ENCODE measurements at places on chromosomes 1 and 21.

DNA sequence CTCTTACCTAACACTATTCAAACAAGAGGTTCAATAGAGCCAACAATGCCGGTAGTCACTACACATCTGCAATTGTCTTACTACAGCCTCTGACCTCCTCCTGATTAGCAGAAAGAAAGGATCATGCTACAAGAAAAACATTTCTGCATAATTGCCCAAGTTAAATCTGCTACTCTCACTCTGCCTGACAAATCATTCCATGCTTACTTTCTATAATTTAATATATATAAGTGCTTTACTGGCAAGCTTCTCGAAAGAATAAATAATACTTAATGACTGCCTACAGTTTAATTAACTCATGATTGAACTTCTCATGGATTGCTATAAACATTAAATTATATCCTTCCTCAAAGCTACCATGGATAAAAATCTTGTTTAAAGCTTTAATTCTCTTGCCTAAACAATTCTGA, 156.0 kb downstream of the SLC45A1 start:
- DNase-seq: no peak

DNA sequence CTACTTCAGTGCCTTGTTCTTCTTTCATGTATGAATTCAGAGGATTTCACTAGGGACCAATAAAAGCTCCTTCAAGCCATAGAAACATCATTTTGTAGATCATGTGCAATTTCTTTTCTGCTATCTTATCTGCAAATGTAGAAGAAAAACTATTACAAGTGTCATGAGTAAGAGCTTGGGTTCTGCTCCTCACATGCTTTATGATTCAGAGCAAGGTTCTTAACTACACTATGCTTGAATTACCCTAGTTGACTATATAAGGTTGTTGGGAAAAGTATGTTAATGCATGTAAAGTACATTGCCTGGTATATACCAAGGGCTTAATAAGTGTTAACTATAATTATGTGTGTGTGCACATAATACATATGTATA, 91.4 kb upstream of the S1PR1 start:
- DNase-seq: no peak

DNA sequence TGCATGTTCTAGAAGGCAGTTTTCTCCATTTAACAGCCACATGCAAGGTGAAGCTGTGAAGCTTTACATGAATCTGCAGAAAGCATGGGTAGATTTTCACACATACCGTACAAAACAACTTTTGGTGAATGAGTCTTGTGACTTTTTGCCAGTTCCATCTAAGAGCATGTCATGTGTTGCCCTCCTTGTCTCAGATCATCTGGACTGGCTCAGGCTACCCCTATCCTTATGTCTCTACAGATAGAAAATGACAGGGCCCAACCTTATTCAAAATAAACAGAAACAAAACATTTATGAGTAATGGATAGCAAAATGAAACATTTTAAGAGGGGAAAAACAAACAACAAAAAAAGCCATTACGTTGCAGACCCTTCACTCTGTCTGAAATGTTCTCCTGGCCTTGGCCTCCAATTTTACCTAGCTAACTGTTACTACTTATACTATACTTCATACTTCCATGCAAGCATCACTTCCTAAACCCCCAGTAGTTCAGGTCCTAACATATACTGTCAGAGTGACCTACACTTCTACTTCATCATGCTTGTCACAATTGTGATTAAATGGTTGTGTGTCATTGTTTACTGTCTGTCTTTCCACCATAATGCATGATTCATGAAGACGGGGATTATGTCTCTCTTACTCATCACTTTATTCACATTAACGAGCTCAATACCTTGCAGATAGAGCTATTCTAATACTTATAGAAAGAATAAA, 39.0 kb downstream of the LRRC8C start:
- no peak for DNase-seq

DNA sequence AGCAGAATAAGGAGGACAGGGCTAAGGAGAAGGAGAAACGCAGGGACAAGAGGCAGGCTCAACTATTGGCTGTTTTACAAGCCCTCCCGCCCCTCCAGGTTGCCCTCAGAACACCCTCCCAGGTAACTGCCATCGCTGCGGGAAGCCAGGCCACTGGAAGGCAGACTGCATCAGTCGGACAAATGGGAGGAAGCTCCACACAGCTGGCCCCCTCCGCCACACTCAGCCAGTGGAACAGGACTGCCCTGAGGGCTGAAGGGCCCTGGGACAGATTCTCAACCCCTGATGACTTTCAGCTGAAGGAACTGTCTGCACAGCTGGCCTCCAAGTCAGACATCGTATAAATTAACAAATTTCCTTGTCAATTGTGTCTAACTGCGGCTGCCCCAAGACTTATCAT, 21.8 kb downstream of the LRRC3 start:
- DNase-seq: no peak

GRCh38 chr1:87595384-87595781, 266.7 kb downstream of the LMO4 start:
- DNase-seq: no peak

DNA sequence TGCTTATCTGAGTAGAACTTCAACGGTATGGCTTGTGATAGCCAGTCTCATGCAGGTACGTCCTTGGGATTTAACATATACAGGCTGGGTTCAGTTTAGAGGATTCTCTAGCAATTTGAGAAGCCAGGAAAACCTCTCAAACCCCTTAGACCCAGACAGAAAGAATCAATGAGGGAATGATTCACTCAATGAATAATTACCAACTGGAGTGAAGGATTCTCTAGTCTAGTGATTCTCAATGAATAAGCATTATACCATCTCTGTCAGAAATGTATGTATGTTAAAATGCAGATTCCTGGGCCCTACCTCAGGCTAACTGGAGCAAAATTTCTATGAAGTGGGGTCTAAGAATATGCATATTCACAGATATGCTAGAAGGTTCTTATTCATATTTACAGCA, 54.5 kb upstream of the APP start:
- DNase-seq: no peak

GRCh38 chr1:110982320-110982719, 18.6 kb upstream of the LRIF1 start:
- no peak for DNase-seq

DNA sequence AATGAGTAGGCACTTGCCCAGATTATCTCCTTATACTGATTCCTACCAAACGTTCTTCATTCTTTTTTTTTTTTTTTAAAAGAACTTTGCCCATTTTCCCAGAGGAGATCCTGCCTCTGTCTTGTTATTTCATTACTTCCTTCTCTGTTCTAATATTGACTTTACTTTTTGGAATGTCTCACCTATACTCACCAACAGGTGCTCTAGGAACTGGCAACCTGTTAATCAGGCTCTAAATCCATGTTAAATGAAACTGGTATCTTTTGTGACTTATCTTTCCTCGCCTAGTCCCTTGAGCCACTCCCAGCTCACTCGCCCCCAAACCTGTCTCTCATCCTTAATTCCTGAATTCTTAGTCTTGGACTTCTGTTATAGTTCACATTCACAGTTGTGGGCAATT, 1.2 kb upstream of the CRCT1 start:
- DNase-seq: no peak

GRCh38 chr1:36481771-36482723, 666 bp downstream of the CSF3R start:
- no peak for DNase-seq

GRCh38 chr1:68016381-68016780, 34.0 kb downstream of the DIRAS3 start:
- DNase-seq: no peak

DNA sequence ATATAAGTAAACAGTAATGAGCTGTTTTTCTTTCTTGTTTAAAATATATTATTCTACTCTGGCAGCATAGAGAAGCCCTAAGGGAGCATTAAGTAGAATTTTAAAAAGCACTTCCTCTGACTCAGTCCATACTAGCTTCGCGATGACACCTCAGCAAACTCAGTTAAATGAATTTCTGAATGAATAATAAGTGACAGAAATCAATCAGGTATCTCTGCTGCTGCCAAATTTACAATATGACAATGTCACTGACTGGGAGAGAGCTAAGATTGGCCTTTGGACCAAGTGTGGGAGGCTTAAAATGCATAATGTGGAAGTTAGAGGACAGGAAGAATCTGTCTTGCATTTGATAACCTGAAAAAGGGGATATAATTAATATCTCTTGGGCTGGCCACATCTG, 296.1 kb downstream of the HHIPL2 start:
- no peak for DNase-seq

DNA sequence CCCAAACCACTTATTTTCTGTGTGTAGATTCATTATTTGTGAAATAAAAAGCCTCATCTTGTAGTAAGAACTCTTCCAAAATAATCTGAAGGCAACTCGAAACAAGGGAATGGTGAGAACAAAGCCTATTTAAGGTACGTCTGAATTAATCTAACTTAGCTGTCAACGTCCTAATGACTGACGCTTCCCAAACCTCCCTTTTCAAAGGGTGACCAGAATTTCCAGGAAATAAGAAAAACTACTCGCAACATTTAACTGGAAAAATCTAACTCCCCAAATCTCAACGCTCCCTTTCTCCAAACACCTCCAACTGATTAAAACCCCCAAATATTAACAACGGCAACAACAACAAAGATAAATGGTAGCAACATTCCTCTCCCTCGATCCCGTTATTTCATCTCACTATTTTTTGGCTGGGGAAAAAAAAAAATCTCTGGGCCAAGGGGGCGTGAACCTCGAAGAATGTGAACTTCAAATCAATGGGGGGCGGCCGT, 693 bp downstream of the SRSF10 start:
- DNase-seq: no peak

GRCh38 chr1:59690171-59690930, 124.4 kb upstream of the HOOK1 start:
- DNase-seq: no peak

DNA sequence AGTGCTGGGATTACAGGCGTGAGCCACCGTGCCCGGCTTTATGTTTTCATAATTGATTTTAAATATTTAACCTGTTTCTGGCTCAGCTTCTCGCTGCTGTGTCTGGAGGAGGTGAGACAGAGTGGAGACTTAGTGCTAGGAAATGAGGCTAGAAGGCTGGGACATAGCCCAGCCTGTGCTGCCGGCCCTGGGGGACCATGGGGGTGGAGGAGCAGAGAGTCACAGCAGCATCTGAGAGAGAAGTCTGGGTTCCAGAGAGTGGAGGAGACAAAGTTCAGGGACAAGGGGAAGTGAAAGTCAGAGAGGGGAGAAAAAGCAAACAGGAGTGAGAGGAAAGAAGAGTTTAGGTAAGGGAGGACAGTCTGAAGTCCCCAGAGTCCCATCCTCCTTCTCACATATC, 71.9 kb downstream of the LHX9 start:
- no peak for DNase-seq

GRCh38 chr1:89531480-89532139, 7.0 kb downstream of the LRRC8B start:
- DNase-seq: no peak

DNA sequence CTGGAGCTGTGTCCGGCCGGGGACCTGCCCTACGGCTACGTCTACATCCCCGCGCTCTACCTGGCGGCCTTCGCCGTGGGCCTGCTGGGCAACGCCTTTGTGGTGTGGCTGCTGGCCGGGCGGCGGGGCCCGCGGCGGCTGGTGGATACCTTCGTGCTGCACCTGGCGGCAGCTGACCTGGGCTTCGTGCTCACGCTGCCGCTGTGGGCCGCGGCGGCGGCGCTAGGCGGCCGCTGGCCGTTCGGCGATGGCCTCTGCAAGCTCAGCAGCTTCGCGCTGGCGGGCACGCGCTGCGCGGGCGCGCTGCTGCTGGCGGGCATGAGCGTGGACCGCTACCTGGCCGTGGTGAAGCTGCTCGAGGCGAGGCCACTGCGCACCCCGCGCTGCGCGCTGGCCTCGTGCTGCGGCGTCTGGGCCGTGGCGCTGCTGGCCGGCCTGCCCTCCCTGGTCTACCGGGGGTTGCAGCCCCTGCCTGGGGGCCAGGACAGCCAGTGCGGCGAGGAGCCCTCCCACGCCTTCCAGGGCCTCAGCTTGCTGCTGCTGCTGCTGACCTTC, 412 bp downstream of the GPR25 start:
- DNase-seq: no peak

- DNase-seq: no peak
These were observed 30.3 kb upstream of the CEP350 start for GRCh38 chr1:179924268-179924667.

DNA sequence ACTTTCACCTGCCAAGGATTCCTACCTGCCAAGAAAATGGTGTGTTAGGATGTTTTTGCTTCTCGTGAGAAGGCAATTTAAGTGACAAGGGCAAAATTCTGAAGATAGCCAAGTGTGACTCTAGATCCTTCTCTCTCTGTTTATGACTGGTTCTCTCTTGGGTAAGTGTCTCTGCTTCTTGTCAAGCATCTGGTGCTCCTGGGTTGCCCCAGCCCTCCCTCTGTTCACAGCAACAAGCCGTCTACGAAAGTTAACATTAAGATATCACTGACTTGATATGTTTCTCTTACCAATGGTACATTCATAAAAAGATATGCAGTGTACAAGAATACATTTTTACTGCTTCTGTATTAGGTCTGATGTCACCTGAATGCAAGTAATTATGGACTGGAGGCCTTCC, 55.4 kb downstream of the PROX1 start:
- DNase-seq: no peak

- no peak for DNase-seq
These were observed 39.1 kb upstream of the ADAM30 start for GRCh38 chr1:119935373-119935772.

GRCh38 chr1:23727362-23727811, 15.9 kb upstream of the ELOA start:
- DNase-seq: no peak

DNA sequence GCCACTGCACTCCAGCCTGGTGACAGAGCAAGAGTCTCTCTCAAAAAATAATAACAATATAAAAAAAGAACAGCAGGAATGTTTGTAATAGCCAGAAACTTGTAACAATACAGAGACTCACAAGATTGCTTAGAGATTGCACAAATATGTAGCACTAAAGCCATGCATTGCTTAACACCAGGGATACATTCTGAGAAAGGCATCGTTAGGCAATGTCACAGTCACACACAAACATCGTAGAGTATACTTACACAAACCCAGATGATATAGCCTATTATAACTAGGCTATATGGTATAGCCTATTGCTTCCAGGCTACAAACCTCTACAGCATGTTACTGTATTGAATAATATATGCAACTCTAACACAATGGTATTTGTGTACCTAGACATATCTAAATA, 45.3 kb downstream of the GPATCH2 start:
- no peak for DNase-seq

GRCh38 chr1:32239337-32239736, 7.7 kb upstream of the FAM167B start:
- no peak for DNase-seq

GRCh38 chr1:36520771-36521420, 38.2 kb upstream of the CSF3R start:
- no peak for DNase-seq

DNA sequence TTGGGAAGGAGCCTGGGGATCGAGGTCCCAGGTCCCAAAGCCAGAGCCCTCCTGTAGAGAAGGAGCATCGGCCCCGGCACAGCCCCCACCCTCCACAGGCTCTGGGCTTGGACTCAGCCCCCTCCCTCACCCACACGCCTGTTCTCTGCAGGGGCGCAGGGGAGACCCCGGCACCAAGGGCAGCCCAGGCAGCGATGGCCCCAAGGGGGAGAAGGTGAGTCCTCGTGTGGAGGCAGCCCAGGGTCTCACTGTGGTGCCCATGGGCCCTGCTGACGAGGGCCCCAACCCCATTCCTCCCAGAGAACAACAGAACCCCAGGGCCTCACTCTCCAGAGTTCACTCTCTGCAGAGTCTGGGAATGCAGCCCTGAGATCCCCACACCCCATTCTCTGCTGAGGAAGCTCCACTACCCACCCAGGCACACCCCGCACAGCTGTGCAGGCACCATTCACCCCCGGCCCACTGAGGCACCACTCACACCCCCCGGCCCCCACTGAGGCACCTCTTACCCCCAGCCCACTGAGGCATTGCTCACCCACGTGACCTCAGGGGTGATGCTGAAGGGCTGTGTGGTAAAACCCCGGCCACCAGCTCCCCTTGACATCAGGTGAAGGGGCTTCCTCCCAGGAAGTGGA, 21.8 kb downstream of the COL6A2 start:
- peak; percentile 5 for DNase-seq

Measured in activated naive CD4-positive, alpha-beta T cell treated with anti-CD3 and anti-CD28 coated beads, Interleukin-2, amount 50 U/mL, for 16 hours (primary cell).